Stimulated activated naive CD8-positive, alpha-beta T cell treated with anti-CD3 and anti-CD28 coated beads, Interleukin-15, Interleukin-2, amounts not matched to agents 100 U/mL and 50 U/mL, for 24 hours (primary cell): ENCODE measurements at places on chromosomes 3 and 15.

GRCh38 chr3:37999836-38000235, 9.2 kb downstream of the VILL start:
- DNase-seq = no peak

GRCh38 chr3:177519588-177519987, 322.3 kb upstream of the TBL1XR1 start:
- DNase-seq = no peak

GRCh38 chr15:72020799-72021198, 97.2 kb downstream of the MYO9A start:
- no peak for DNase-seq

DNA sequence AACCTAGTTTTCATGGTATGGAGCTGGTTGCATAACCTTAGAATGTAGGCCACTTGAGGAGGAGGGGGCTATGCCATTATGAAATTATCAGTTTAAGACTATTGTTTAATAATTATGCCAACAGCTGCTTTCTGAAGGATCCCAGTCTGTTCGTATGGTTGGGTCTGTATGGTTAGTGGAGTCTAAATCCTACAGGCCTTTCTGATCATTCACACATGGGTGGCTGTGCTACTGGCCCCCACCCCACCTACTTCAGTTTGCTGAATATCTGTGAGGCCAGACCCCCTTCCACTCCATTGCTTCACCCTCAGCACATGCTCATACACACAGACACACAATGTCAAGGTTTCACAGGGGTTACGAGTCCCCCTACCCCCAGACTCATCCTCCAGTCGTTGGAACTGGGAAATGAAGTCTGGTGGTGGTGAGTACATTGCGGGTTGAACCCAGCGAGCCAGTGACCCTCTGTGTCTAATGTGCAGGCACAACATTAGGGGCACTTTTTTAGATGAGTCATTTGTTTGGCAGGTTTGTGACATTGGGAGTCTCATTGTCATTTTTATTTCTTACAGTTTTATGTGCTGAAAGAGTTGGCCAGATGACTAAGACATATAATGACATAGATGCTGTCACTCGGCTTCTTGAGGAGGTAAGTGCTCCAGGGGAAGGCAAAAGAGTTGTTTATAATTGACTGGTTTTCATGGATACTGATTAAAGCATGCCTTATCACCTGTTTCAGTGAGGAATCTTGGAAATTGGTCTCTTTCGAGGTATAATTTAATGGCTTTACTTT, 85.3 kb downstream of the TRAK1 start:
- DNase-seq = no peak

DNA sequence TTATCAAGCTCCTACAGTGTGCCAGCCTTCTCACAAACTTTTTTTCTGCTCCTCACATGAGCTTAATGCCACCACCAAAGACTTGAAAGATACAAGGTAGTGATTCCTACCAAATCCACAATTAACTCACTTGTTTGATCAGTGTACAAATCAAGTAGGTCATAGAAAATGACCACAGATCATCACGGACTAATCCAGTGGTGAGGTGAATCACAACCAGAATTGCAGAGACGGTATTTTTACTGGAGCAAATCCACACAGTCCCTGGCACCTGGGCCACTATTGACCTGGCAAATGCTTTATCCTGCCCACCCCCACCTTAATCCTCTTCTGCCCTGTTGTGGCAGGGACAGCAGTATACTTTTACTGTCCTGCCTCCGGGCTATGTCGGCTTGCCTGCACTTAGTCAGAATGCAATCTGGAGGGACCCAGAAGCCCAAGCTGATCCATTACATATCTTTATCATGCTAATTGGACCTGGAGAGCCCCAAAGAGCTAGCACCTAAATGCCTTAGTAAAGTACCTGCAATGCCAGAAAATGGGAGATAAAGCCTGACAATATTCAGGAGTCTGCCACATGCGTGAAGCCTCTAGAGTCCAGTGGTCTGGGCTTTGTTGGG, 83.9 kb upstream of the CDV3 start:
- no peak for DNase-seq

DNA sequence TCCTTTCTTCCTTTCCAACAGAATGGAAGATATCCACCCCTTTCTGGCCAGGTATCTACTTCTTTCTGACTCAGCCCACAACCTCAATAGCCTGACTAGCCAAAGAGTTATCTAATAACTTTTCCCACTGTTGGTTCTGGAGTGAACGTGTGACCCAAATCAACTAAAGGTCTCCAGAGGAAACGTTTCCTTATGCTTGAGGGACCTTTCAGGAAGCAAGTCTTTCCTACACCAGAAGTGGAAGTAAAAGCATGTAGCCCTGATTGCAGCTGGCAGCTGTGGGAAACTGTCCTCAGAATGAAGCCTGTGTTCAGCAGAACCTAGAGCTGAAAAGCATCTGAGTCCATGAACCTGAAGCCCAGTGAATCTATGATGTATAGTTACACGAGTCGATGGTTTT, 34.7 kb upstream of the PHLDB2 start:
- DNase-seq = no peak

DNA sequence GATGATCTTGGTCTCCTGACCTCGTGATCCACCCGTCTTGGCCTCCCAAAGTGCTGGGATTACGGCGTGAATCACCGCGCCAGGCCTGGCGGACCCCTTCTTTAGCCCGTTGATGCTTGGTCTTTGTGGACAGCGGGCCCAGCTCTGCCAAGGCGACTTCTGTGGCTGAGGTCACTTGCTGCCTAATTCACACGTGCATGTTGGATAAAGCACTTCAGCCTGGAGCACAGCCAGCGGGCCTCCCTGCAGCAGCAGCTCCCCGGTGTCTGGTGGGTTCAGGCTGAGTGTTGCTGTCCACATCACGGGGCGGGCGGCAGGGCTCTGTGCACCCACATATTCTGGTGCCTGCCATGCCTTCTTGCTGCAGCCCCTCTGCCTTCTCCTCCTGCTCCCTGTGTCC, 88.4 kb downstream of the DGKG start:
- no peak for DNase-seq

DNA sequence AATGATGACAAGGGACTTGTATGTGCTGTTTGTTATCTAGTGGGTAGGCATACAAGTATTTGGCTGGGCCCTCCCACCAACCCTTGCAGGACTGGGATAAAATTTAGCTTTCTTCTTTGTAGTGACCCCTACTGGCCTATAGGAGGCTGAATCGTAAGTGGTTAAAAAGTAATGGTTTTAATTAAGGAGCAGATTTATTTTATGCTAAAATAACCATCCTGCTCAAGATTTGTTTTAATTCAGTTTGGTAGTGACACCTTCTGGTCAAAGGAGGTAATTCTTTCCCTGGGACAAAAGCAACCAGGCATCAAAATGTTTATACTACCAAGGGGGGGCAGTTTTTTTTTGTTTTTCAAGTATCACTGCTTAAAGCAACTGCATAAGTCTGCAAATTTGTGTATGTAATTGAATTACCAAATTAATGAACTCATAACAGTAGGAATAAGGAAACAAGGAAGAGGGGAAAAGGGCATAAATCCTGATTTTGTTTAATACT, 70.7 kb downstream of the TOP2B start:
- DNase-seq = no peak

GRCh38 chr3:154050766-154051165, 70.4 kb upstream of the ARHGEF26 start:
- no peak for DNase-seq

GRCh38 chr15:83653288-83653638, 660 bp upstream of the ADAMTSL3 start:
- DNase-seq = no peak

- DNase-seq = no peak
Measured at GRCh38 chr15:49844390-49844789, 223.5 kb downstream of the DTWD1 start.

DNA sequence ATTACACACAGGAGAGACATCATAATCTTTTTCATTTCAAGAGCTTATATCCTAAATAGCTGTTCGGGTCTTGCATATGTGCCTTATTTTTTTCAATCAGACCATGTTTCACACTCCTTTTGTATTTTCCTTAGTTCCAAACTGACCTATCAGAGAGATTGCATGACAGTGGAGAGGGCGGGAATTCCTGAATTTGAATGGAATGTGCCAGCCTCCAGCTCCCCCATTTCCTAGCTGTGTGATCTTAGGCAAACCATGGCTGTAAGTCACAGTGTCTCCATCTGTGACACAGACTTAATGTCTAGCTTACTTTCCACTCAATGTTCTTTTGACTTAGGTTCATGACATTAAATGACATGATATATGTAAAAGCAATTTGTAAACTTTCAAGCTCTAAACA, 62.0 kb upstream of the CSTA start:
- DNase-seq = no peak

DNA sequence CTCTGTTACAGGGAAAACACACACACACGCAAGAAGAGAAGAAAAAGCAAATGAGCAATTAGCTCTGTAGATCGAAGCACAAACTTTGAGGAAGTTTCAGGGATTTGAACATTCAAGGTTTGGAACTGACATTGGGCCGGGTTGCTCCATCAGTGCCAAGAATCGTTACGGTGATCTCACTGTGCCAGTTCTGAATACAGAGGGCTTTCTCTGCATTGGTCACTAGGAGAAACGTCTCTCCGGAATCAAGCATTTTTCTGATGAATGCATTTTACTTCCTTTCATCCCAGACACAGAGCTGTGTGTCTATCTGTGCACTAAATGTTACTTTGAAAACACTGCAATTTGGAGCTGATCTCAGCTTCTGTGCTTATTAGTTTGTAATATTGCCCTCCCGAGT, 11.2 kb downstream of the HRH1 start:
- DNase-seq = no peak

DNA sequence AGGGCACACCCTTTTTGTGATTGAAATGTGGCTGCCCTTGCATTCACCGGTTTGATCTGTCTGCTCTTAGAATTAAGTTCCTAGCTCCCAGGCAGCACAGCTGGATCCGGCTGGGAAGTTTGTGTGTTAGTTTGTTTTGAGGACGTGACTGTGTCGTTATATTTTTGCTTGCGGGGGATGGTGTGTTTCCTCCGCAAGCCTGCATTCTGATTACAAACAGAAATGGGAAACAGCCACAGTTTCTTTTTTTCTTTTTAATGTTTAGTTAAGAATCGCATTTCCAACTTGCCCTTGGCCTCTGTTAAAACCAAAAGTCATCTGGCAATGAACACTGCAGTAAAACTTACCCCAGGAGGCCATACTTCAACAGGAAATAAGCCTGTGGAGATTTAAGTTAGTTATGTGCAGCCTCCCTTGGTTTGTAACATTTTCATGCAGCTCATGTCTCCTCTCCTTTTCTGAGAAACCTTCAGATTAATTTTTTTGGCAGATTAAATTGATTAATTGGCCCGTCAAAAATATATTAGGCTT, 888 bp downstream of the TMOD3 start:
- no peak for DNase-seq

- DNase-seq = no peak
Measured at GRCh38 chr3:76025561-76025960, 240.2 kb upstream of the ZNF717 start.

GRCh38 chr3:186544281-186544680, at the start of gene CRYGS:
Gene CRYGS, minus strand, starts transcription at chr3:186544380. Its CDS starts 54 bp downstream, at chr3:186544326.
- no peak for DNase-seq

GRCh38 chr3:170622369-170623159, 36.7 kb upstream of the SLC7A14 start:
- no peak for DNase-seq

GRCh38 chr15:76201536-76202255, 109.6 kb downstream of the ETFA start:
- no peak for DNase-seq

DNA sequence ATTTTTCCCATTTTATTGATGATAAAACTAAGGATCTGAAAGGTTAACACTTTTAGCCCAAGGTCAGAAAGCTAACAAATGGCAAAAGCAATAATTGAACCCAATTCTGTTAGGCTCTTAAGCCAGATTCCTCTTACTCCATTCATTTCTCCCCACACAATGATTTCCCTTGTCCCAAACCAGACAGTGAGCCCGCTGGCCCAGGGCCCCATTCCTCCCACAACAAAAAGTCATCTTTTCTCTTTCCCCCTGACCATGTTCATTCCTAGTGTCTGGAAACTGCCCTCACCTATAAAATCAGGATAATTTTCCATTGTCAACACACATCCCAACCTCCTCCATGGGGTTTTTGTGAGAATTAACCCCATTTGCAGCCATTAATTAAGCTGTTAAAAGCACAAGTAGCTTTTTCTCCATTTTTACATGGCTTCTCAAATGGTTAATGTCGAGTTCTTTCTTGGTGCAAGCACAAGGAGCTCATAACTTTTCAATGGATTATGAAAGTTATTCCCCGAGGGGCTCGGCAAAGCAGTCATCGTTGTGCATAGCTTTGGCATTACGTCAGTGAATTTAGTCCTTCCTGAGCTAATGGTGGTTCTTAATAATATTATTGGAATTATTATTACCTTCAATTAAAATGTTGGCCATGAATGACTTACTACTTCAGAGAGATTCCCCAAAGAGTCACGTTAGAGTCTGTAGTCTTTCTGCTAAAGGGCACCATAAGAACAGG, 151.0 kb upstream of the WNT5A start:
- no peak for DNase-seq

DNA sequence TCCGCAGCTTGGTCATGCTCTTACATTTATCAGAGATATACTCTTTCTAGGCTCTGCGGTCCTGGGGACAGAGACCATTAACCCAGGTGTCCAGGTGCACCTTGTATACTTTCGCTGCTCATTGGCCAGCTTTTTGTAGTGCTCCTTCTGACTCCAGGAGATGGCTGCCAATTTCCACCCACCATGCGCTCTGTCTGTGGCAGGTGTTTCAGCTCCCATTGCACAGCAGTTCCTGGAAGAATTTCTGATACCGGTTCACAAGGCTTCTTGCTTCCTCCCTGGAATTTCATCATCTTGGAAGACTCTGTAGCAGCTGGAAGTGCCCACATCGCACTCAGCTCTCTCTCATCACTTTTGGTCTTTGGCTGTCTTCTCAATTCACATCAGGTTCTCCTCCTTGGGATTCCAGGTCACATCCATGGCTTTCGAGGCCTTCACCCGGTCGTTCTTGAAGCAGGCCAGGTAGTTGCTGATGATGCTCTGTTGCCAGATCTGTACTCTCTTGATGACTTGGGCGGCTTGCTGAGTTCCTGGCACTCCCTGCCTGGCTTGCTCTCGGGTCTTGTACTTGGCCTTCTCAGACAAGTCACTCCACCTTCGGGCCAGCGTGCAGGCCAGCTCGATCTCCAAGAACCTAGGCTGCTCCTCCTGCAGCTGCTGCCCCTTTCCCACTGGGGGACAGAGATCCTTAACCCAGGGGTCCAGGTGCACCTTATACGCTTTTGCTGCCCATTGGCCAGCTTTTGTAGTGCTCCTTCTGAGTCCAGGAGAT, 41.1 kb upstream of the ARL8B start:
- no peak for DNase-seq

DNA sequence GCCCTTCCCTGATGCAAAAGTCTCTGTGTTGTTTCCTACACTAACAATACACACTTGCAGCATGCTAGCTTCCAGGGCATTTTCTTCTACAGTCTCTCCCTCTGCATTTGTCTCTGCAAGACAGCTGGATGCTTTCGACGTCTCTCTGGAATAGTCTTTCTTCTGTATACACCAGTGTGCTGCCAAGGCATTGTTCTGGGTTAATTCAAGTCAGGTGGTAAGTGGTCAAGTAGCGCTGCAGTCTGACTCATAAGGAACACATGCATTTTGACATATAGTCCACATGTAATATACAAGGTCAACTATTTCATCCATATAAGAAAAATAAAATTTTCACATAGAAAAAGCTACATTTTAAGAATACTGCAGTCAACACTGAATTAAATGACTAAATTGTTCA, 92.7 kb downstream of the MYLK start:
- no peak for DNase-seq
